ENCODE measurements at places on chromosomes 1 and 21.
A peak's percentile ranks its signal among the peaks of the same experiment; 100 is the strongest.

DNA sequence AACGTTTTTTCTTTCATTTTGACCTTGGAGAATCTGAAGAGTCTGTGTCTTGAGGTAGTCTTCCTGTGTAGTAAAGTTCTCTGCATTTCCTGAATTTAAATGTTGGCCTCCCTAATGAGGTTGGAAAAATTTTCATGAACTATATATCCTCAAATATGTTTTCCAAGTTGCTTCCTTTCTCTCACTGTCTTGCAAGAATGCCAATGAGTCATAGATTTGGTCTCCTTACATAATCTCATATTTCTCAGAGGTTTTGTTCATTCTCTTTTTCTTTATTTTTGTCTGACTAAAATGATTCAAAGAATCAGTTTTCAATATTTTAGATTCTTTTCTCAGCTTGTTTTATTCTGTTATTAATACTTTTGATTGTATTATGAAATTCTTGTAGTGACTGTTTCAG, 87.6 kb downstream of the DRAM2 start:
- no peak for DNase-seq

GRCh38 chr1:150813028-150813707, 5.1 kb upstream of the CTSK start:
- DNase-seq: no peak

GRCh38 chr1:218693599-218693998, 348.5 kb downstream of the TGFB2 start:
- DNase-seq: no peak

DNA sequence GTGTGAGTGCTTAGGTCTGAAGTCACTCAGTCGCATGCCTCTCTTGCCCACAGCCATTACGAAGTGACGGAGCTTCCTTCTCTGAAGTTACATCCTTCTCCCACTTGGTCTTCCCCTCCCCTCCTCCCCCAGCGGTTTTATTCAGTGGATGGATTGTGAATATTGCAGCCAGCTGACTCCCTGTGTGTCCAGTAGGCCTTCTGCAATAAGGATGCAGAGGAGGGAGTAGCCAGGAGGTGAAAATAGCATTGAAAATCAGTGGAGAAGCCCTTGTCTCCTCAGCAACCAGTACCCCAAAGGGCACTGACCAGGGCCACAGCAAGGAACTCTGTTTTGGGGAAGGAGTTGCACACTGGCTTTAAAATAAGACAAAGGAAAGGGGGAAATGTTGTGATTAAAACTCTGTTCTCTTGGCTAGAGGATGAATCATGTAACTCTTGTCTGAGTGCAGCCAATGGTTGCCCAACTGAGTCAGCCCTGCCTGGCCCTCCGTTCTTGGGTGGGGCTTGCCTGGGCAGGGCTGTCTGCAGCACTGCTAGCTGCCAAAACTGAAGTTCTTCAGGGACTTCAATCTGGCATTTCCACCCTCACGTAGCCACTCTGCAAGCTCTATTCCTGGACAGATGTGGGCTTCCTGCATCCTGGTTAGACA, 4.3 kb downstream of the S100A10 start:
- peak; percentile 42 for DNase-seq

DNA sequence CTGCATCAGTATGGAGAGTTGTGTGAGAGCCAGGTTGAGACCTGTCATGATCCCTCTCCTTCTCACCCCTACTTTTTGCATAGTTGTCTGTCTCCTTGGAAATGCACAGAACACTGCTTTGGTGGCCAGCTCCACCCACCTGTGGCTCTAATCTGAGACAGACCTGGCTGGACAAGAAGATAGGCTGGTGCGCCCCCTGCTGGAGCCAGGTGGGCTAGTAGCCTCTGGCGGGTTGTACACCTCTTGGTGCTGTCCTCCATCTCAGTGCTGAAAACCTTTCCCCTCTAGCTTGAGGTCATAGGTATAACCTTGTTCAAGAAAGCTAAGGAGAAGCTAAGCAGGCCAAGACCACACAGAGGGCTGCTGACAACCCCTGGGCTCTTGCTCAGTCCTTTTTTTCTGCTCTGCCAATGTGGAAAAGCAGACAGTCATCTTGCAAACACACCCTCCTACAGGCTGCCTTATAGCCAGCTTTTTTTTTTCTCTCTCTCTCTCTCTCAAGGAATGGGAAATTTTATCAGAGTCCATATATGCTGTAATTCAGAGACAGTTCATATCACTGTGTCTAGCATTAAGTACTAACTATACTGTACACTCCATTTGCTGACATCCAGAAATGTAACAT, 58.8 kb upstream of the SPATA6 start:
- peak; percentile 3 for DNase-seq

- no peak for DNase-seq
Measured at GRCh38 chr1:215022204-215022603, 60.3 kb upstream of the KCNK2 start.

DNA sequence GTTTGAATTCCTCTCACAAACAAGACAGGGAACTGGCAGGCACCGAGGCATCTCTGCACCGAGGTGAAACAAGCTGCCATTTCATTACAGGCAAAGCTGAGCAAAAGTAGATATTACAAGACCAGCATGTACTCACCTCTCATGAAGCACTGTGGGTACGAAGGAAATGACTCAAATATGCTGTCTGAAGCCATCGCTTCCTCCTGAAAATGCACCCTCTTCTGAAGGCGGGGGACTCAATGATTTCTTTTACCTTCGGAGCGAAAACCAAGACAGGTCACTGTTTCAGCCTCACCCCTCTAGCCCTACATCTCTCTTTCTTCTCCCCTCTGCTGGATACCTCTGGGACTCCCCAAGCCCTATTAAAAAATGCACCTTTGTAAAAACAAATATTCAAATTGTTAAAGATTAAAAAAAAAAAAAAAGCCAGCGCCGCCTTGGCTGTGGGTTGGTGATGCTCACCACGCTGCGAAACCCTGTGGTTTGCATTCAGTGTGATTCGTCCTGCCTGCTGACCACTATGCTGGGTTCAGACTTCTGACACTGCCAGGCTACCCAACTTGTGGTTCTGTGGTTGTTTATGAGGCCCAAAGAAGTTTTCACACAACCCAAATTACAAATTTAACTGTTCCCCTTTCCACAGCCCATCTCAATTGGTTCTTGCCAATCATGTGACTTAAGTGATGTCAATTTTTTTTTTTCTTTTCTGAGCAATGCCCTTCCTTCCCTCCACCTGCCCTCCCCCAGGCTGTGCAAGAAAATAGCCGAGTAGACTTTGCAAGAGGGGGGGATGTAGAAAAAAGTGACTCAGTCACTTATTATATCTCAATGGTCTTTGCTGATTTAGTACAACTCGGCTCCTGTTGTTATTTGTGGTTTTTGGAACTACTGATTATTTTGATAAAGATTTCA, at the start of gene RUNX1:
Gene RUNX1 (minus strand): TSS at position 597 of the 912 bp plus-strand sequence.
- peak; percentile 52 for DNase-seq
